ENCODE measurements at places on chromosomes 1 and 21.

DNA sequence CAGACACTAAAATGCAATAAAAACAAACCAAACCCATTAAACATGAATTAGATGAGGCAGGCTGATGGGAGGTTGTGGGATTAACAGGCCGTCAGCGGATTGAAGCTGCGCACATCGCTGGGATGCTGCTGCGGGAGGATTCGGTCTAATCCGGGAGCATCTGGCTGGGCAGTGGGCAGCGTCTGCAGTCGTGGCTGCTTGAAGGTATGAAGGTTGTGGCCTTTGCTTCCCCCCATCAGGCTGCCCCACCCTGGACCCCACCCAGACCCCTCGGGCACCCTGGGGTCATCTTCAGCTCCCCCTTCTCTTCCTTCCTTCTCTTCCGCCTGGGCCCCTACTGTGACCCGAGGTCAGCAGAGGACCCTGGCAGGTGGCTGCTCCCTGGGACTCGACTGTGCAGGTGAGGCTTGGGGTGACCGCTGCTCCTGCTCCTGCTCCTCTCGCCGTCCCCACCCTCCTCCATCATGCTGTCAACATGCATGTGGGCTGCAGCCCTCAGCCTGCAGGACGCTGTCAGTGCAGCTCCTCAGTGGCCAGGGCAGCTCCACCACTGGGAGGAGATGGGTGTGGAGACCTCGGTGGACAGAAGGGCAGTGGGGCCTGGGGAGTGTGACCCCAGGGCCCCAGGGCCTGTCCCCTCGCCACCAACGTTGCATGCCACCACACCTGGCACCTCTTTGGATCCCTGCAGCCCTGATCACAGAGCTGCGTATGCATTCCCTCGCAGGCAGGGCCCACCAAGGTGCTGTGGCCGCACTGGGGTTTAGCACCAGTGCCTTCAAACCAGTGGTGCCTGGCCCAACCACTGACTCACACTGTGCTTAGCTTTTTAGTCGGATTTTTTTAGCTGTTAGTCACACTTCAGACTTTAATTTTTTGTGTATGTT, 112.2 kb upstream of the COL6A1 start:
- no peak for DNase-seq

DNA sequence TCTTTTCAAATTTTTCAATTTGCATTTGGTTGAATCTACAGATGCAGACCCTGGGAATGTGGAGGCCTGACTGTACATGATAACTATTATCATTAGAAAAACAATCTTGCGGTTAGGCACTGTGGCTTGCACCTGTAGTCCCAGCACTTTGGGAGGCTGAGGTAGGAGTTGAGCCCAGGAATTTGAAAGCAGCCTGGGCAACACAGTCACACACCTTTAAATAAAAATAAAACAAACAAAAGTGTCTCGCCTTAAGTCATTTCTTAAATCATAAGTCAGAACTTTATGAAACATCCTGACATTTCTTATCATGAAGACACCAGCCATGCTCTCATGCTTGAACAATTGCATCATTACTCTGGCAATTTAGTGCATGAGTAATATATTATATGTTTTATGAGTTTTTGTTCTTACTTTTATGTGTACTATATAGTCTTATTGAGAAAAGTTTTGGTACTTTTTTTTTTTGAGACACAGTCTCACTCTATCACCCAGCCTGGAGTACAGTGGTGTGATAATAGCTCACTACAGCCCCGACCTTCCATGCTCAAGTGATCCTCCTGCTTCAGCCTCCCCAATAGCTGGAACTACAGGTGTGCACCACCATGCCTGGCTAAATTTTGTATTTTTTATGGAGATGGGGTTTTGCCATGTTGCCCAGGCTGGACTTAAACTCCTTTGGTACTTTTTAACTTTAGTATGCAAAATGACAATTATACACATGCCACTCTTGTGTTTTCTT, 7.8 kb downstream of the TBX19 start:
- no peak for DNase-seq

GRCh38 chr21:35450830-35451229, 401.7 kb upstream of the RUNX1 start:
- DNase-seq, result no peak

GRCh38 chr21:31117128-31117916, 79.0 kb upstream of the KRTAP19-8 start:
- DNase-seq, result no peak

GRCh38 chr1:161226759-161227158, 899 bp downstream of the TOMM40L start:
- DNase-seq, result no peak

- DNase-seq, result no peak
Measured at GRCh38 chr1:211384524-211384923, 57.9 kb downstream of the TRAF5 start.

DNA sequence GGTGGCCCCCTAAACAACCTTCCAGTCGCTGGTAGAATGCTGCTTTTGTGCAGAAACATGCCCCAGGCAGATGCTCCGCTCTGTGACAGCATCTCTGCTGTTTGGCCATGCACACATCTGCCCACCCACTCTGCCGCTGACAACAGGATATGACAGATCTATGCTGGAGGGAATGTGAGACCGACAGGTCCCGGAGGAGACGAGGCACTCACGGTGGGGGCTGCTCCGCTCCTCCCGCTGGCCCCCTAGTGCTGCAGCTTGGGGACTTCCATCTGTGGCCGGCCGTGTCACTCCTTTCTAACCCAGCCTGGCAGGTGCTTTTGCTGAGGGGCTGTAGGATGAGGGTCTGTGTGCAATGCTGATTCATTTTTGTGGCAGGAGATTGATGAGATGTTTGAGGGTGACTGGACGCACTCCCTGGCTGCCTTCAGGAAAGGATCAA, 49.1 kb upstream of the DMRTB1 start:
- no peak for DNase-seq

DNA sequence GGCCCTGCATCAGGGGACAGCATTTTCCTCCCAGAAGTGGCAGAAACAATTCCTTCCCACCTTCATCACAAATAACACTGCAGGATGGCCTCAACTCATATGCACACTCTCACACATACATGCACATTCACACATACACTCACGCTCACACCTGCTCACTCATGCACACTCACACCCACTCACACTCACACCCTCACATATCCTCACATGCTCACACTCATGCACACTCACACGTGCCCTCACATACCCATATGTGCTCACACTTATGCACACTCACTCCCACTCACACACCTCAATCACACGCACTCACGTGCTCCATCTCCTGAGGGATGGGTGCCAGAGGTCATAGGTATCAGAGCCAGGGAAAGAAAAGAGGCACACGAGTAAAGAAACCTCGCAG, 77.1 kb downstream of the NFASC start:
- no peak for DNase-seq

DNA sequence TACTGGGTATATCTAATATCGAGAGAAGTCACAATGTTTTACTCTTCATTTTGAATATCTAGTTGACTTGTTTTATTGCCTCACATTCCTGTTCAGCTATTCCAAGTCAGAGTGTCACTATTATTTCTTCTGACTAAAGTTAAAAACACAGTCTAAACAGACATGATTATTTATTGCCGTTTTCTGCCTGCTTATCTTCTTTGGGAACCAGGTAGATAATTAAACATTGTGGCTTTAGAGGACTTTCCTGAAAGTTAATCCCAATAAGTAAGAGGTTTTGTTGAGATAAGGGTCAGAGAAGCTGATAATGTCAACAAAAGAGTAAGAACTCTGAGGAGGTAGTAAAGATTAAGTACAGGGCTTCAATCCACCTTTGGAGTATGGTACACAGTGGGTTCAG, 53.8 kb downstream of the PCNX2 start:
- no peak for DNase-seq

DNA sequence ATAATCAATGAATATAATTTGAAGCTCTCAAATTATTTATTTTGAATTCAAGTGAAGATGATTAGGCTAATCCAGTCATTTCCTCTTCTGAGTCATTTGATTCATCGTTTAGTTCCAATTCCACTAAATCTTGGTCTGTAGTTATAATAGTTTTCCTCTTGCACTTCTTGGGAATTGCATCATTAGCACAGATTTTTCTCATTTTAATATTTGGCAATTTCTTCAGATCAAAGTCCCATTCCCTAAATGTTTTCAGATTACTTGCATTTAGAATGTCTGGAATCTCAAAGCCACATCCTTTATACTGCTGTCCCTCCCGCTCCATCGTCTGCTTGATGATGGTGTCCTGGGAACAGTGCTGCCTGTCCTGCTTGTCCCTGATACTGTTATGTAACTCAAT, 43.5 kb downstream of the MAST2 start:
- no peak for DNase-seq

- no peak for DNase-seq
Measured at GRCh38 chr1:190478149-190479049, 735 bp upstream of the BRINP3 start.

DNA sequence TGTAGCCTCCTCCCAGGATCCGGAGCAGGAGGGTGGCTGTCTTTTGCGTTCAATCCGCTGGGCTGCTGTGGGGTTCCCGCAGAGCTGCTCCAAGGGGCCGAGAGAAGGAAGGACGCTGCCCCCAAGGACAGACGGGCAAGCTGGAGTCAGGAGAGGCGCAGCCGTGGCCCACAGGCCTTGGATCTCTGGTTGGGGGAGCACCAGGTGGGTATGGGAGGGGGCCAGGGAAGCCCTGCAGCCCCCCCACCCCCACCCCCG, 15.9 kb upstream of the SKI start:
- no peak for DNase-seq

GRCh38 chr1:19122668-19123067, 87.4 kb downstream of the UBR4 start:
- DNase-seq, result no peak

DNA sequence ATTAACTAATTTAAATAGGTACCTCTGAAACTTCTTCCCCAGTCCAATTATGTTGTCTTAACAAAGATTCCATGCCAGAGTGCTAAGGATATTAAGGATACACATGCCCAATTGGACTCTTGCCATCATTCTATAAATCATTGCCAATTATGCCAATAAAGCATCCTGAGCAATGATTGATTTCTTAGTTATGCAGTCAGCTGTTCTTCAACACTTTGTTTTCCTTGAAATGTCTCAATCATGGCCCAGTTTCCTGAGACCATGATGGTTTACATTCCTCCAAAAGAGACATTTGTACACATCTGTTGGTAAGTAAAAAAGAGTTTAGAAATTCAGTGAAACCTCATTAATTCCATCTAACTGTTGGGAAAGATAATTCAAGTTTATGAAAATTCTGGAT, 180.4 kb upstream of the PKN2 start:
- DNase-seq, result no peak

- DNase-seq, result no peak
Measured at GRCh38 chr1:152165286-152166077, 6.5 kb upstream of the RPTN start.

DNA sequence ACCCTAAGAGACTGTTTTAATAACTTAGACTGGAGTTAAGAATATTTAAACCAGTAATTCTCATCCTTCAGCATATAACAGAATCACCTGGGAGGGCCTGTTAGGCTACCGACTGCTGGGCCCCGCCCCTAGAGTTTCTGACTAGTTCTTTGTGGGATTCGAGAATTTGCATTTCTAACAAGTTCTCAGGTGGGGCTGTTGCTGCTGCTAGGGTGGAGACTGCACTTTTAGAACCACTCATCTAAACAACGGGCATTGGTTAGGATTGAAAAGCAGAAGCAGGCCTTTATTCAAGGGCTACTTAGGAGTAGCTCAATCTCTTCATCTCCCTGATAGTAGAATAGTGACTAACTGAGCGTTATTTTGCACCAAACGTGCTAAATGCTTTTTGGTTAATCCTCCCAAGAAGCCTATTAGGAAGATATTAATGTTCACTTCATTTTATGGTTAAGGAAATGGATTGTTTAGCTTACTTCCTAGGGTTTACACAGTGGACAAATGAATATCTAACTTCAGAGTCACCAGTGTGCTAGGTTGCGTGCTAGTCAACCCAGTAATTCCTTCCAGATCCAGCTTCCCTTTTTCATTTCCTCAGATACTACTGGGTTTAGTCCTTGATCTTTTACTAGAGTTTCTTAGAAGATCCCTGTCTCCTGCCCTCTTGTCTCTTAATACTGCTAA, 31.1 kb upstream of the UAP1 start:
- peak; percentile 17 for DNase-seq

DNA sequence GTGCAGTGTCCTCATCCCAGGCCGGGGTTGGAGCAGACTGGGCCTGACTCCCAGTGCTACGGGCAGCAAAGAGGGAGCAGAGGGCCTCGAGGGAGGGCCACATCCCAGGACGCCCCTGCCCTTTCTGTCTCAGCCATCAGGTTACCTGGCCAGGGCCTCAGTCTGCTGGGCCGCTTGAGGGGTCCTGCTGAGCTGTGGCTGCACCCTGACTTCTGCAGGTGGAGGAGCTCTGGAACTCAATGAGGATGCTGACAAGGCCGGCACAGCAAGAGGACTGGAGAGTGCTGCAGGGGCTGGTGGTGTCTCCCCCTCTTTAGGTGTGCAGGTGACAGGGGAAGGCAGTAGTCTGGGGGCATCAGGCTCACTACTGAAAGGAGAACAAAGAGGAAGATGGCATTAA, 3.3 kb downstream of the ZNF692 start:
- no peak for DNase-seq

DNA sequence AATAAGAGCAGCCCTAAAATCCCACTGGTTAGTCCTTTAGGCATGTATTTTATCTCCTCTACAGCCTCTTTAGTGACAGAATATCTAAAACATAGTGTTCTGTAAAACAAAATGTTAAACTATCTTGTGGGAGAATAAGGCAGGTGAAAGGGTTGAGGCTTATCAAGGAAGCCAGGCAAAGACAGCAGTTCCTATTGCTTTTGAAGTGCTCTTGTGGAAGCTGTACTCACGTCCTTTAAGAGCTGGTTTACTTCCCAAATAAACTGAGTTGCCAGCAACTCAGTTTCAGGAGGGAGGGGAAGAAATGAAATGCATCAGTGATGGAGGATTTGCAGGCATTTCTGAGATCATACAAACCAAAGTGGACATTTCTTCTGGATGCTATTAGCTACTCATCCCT, 529.6 kb upstream of the ZRANB2 start:
- DNase-seq, result no peak

- DNase-seq, result no peak
Measured at GRCh38 chr1:94283462-94283861, 46.1 kb upstream of the ARHGAP29 start.

- DNase-seq, result peak; percentile 14
Measured at GRCh38 chr1:182484531-182485257, 34.7 kb downstream of the RGSL1 start.

DNA sequence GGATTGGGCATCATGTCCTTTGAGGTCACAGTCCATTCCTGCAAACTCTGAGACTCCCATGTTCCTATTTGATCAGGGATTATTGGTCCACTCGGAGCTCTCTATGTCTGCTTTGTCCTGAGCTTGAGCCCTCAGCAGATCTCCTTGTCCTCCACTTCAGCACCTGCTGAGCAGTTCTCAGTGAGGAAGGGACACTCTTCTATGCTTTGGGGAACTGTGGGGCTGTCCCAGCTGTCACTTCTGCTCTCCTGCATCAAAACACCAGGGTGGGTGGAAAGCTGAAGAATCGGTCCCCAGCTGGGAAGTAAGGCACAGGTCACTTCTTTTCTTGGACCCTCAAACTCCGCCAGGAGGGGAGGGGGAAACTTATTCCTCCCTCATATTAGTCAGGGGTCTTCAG, 99.5 kb downstream of the PCP4 start:
- no peak for DNase-seq

- no peak for DNase-seq
Measured at GRCh38 chr1:71719330-71719729, 563.0 kb downstream of the NEGR1 start.

Measured in GM19239 (cell line).